ENCODE measurements at places on chromosomes 3 and 15.

DNA sequence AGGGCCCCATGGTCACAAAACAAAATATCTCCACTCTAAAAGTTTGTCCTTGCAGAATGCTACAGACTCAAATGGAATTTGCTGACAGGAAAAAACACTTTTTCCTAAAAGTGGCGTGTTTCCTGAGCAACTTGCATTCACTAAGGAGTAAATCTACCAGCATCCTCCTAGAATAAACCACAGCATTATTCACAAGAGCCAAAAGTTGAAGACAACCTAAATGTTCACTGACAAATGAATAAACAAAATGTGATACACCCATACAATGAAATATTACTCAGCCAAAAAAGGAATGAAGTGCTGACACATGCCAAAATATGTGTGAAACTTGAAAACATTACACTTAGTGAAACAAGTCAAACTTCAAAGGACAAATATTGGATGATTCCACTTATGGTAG, 28.9 kb downstream of the ITGB5 start:
- DNase-seq: no peak

- DNase-seq: no peak
These were observed 1305.2 kb downstream of the SI start for GRCh38 chr3:163773136-163773535.

- no peak for DNase-seq
These were observed 8.9 kb downstream of the RTP2 start for GRCh38 chr3:187693431-187693830.

GRCh38 chr3:115960799-115961198, 337.5 kb downstream of the GAP43 start:
- no peak for DNase-seq

- no peak for DNase-seq
These were observed 44.7 kb downstream of the BOC start for GRCh38 chr3:113255854-113256615.

DNA sequence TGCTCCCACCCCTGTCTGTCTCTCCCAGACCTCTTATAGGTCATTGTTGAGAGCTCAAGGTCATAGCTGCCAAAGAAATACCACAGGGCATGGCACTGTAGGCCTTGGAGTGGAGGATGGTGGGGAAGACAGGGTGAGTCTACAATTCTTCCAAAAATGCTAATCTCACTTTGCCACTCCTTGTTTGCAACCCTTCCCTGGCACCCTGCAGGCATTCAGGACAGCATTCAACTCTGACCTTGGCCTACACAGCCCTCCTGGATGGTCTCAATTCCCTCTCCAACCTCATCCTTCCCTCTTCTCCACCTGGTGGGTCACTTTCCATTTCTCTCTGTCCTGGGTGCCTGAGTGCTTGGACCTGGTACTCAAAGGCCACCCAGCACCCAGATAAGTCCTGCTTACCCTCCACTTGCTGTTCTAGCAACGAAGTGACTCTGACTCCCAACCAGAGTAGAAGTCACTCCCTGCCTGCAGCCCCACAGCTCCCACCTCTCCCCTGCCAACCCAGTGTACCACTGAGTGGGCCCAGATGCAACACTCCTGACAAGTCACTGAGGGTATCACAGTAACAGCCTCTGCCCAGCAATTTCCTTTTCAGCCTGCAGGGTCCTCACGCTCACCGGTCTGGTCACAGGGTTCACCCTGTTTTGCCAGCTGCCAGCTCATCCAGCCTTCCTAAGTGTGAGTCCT, 36.6 kb downstream of the AMOTL2 start:
- no peak for DNase-seq

- DNase-seq: no peak
These were observed 28.7 kb downstream of the BFSP2 start for GRCh38 chr3:133428552-133428951.

DNA sequence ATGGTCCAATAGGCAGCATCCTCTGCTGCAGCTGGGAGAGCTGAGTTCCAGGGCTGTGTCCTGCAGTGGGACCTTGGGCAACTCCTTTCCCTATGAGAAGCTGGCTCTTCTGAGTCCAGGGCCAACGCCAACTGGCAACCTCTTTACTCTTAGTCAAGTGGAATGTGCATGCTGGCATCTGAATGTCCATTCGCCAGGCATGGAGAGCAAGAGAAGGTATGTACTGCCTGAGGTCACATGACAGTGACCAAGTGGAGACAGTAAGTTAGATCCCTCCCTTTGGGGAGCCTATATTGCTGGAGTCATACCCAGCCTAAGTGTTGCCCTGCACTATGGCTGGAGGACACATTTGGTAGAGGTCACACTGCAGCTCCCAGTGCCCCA, 12.1 kb downstream of the HEMK1 start:
- no peak for DNase-seq

DNA sequence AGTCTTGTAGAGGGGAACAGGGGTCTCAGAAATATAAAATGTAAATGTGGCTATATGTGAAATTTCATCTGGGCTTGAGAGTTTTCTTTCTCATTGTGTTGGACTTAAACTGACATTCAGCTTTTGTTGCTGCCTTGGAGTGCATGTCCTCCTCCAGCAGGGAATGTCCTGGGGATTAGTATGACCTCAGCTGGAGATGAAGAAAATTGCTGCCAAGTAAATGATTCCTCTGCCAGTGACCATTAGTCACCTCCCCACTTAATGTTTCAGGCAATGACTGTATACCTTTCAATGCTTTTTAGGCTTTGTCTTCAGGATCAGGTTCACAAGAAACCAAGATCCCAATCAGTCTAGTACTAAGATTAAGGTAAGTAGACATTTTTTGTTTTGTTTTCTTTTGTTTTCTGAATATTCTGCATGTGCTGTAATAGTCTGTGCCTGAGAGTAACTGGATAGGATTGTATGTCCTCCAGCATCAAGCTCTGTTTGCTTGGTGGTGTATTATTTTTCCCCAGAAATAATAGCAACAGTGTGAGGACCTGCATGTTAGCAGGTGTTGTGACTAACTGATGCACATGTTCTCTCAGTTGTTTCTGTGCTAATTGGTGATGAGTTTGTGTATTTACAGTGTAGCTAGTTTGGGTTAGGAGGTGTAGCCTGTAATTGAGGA, 18.1 kb upstream of the SLC22A13 start:
- DNase-seq: no peak

- no peak for DNase-seq
These were observed 229.9 kb upstream of the TRIM42 start for GRCh38 chr3:140448001-140448400.

- no peak for DNase-seq
These were observed 531 bp downstream of the LZTFL1 start for GRCh38 chr3:45841420-45841756.

GRCh38 chr15:72006382-72006781, 111.6 kb downstream of the MYO9A start:
- no peak for DNase-seq

- no peak for DNase-seq
These were observed 98.2 kb downstream of the FBN1 start for GRCh38 chr15:48547286-48547685.

DNA sequence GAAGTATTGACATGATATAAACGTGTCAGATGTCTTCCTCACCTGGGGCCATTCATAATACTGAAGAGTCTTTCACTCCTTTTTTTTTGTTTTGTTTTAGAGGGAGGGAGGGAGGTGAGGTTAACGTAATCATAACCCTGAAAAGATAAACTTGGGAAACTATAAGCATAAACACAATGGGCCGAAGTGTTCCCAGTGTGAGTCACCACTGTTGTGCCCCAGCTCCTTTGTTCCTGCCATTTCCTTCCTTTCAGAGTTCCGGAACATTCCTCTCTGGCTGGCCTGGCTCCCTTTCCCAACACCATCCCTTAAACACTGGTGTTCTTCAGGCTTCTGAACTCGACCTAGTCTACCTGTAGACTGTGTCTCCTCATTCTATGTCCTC, 18.6 kb downstream of the PLD1 start:
- DNase-seq: no peak

- DNase-seq: no peak
These were observed 602.3 kb upstream of the SUCLG2 start for GRCh38 chr3:68256635-68257223.

GRCh38 chr3:4471907-4472306, 4.8 kb upstream of the SUMF1 start:
- DNase-seq: no peak

DNA sequence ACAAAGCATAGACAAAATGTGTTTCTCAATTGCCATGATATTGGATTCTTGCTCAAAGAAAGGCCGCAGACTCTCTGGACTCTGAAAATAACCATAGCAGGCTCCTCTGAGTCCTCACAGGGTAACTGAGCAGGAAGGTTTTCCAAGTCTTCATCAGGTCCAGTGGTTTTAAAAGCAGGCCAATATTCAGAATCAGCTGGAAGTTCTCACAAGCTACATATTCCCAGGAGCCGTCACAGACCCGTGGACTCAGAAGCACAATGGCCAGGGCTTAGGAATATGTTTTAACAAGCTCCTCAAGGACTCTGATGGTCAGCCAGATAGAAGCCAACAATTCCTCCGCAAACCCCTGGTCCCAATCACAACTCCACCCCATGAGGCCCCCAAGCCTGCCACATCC, 256.1 kb upstream of the ADAMTS9 start:
- DNase-seq: no peak

DNA sequence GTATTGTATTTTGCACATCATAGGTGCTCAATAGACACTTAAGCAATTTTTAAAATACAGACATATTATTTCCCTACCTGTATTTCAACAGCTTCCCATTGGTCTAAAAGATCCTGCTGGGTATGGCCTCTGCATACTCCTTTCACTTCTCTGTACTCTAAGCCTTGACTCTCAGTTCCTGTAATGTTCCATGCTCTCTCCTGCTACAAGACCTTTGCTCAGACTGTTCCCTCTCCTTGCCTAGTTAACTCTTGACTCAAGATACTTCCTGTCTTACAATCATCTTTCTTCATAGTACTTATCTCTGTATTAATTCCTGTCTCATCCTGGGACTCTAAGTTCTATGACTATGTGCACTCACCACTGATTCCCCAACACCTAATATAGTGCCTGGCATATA, 1.7 kb downstream of the SCN11A start:
- DNase-seq: no peak

DNA sequence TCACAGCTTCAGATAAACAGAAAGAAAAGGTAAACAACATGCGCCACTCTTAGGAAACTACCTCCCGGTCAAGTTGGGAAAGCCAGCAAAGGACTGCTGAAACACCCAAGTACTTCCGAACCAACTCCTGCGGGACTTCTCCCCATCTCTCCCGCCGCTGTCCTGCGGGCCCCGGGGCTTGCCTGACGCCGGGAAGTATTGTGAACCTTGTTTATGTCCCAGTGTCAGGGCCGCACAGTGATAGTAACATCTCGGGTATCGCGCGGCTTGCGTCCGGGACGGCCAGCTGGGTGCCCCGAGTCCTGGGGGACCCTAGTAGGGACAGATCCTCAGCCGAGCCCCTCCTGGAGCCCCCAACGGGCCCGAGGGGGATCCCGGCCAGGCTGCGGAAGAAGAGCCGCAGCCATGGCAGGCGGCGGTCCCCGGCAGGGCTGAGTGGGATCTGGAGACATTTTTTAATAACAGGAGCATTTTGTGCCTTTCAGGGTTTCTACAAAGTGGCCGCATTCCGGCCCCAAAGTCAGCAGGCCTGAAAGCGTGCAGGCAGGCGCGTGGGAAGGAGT, 756 bp downstream of the CLPX start:
- peak; percentile 51 for DNase-seq

- no peak for DNase-seq
These were observed 631 bp upstream of the PRICKLE2 start for GRCh38 chr3:64225695-64226499.

DNA sequence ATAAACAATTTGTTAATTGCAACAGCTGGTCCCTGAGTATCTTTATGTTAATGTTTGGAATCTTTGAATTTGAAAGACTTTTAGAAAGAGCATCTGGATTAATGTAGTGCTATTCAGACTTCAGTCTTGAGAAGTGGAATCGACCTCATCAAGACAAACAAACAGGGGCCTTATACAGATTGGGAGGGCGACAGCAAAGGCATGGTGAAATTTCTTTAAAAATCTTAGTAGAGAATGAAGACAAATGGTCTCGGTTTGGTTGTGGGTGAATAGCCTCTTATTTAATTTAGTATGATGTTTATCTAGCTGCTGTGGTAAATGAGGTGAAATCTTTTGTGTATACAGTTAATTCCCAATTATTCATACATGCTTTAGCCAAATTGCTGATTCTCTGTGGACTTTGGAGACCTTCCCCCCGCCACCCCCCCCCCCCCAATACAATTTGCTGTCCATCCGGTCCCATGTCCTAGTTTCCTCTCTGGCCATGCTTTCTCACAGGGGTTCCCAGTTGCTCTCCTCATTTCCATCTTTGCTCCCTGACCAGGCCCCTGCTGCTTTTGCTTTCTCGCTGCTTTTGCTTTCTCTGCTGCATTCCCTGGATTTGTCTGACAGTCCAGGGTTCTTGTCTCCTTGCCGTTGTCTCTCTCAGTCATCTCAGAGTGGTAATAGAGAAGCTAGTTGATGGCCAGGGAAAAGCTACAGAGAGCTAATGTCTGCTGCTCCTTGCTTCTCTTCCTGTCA, 135.3 kb downstream of the FNDC3B start:
- DNase-seq: no peak

- no peak for DNase-seq
These were observed 47.1 kb upstream of the CADPS start for GRCh38 chr3:62922326-62922725.

DNA sequence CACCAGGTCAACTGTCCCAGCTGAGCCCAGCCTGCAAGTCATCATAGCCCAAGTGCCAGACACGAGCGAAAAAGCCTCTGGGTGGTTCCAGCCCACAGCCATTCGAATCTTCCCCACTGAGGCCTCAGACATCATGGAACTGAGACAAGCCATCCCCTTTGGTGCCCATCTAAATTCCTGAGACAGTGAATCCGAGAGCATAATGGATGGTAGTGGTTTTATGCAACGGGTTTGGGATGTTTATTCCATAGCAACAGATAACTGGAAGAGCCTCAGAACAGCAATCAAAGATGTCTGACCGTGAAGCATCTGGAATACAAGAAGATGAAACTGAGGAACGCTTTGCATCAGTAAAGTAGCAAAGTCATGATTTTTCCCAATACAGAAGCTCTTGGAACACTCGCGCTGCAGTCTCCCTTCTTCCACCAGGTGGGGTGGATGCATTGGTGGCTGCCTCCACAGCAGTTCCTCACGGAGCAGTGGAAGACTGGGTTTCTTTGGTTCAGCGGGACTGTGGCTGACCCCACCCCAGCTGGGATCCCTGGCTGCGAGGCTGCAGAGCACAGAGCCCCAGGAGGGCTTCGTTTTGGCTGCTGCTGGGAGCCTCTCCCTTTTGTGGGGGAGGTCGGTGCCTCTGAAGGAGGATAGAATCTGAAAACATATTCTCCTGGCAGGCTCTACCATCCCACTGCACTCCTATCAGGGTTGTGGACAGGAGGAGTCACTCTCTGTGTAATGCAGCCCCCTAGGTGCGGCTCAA, 26.4 kb upstream of the PDE8A start:
- DNase-seq: no peak

- no peak for DNase-seq
These were observed 127.8 kb downstream of the STAG1 start for GRCh38 chr3:136624371-136624770.

DNA sequence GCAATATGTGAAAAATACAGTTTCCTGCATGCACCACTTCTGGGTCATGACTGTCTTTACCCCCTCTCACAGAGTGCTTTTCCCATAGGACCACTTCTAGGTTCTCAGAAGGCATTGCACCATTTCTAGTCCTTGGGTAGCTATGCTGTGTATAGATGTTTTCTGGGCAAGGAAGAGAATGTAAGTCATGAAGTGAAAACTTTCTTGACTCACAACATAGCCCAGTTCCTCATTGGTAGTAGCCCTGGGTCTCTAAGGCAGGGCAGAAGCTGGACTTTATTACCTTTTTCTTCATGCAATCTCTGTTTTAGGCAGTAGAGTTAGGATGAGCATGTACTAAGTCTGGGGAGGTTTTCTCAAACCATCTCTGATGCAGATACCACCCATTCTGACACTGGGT, 203.1 kb downstream of the EPHB1 start:
- no peak for DNase-seq

Measured in NK-92 treated with Interleukin-12 subunit alpha and Interleukin-12 subunit beta, amount 100 ng/mL, for 24 hours (cell line).